Spinal cord (tissue), 10 donors: ENCODE measurements at places on chromosomes 4 and X. TPM values are rescaled to one million over a fixed set of nuclear protein-coding genes. Genes with fewer than 3 reads are reported as not detected.

The EDA gene
- 7.2 TPM for polyA plus RNA-seq

The LRIT3 gene
- polyA plus RNA-seq = 0.81 TPM

The TLR3 gene
- polyA plus RNA-seq = 3.9 TPM

The HSFX2 gene
- polyA plus RNA-seq = 0.86 TPM

The TCEAL6 gene
- 36.9 TPM for polyA plus RNA-seq

The CDS1 gene
- polyA plus RNA-seq = 18.0 TPM

The POU3F4 gene
- polyA plus RNA-seq = 12.1 TPM

The CDKL2 gene
- polyA plus RNA-seq = 14.3 TPM

The HELT gene
- not detected for polyA plus RNA-seq
